ENCODE measurements at places on chromosomes 2 and 18. TPM values are rescaled to one million over a fixed set of nuclear protein-coding genes. Genes with fewer than 3 reads are reported as not detected.

GRCh38 chr2:111666160-111666559, 217.8 kb downstream of the ANAPC1 start:
- no peaks in the 10 kb centered on the region for H3K36me3 ChIP-seq
- H3K4me1 ChIP-seq, result peaks cover 11% of the 10 kb centered on the region
- DNase-seq, result no peak
- H3K27me3 ChIP-seq, result no peaks in the 10 kb centered on the region
- H3K27ac ChIP-seq, result no peak overlapping the region

DNA sequence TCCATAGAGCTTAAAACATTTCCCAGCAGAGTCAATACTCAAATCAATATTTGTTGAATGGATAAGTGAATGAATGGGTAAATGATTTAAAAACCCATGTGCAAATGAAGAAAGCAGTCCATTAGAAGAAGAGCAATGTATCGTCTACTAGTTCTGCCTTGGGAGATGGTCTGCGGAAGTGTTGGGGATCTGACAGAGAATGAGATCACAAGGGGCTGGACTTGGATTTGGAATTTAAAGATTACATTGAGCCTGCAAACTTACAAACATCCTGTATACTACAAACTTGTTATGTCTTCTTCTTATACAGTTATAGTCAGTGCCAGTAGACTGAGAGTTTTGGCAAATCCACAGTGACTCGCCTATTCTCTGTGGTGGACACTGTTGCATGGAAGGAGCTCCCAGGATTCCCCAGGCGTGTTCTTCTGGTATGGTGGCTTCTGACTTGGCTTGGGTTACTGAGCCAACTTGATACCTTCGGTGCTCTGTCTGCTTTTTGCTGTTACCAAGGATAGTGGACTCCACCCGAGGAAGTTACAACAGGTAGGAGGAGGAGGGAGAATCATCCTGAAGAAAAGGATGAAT, 163.3 kb upstream of the SERPINE2 start:
- H3K4me1 ChIP-seq, result no peaks in the 10 kb centered on the region
- no peaks in the 10 kb centered on the region for H3K36me3 ChIP-seq
- H3K27ac ChIP-seq, result no peak overlapping the region

DNA sequence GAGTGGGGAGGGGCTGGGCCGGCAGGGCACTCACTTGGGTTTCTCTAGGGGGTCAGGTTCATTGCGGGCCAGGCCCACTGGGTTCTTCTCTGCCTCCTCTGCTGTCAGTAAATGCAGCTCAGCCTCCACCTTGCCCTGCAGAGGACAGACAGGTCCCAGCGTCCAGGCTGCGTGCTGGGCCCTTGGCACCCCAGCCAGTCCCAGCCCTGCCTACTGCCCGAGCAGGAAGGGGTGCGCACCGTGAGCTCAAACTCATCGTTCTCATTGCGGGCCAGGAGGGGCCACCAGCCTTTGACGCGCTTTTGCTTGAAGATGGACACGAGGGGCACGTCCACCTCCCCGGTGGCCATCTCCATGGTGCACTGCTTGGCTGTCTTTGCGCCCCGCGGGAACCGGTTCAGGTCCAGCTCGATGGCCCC, 17.3 kb downstream of the OTOF start:
- H3K4me3 ChIP-seq, result no peak overlapping the region
- H3K27me3 ChIP-seq, result no peaks in the 10 kb centered on the region
- H3K36me3 ChIP-seq, result no peaks in the 10 kb centered on the region
- no peak overlapping the region for H3K27ac ChIP-seq

GRCh38 chr18:25180973-25181548, 170.9 kb downstream of the ZNF521 start:
- DNase-seq, result no peak
- no peaks in the 10 kb centered on the region for H3K27me3 ChIP-seq
- H3K27ac ChIP-seq, result no peak overlapping the region

DNA sequence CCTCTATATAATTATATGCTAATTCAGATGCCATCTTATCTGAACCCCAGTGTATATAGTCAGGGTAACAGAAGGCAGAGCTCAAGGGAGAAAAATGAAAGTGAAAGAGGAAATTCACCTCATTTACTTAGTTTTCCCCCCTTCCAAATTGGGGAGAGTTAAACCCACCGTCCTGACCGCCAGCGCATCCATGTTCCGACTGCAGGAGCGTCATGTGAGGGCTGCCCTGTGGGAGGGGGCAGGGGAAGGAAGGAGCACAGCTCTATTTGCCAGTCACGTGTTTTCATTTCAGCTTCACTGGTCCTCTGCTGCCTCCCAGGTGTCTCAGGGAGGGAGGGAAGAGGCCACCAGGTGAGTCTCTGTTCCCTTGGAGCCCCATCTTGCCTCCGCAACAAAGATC, 13.2 kb downstream of the CNNM4 start:
- H3K36me3 ChIP-seq, result no peaks in the 10 kb centered on the region
- no peak for DNase-seq

DNA sequence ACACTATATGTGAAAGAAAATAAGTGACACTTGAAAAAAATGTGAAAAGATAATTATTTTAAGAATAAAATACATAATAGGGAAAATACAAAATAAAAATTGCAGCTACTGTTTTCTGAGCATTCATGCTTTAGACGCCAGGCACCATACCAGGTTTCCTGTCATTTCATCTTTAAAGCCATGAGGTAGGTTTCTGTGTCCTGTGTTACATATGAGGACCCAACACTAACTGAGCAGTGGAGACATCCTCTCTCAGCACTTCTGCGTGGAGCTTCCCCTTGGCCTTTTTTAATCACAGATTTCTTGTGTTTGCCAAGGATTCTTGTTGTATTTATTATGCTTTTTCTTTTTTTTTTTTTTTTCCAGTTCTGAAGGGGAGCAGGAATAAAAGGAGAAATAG, 117.3 kb downstream of the FAM117B start:
- no peak overlapping the region for H3K4me3 ChIP-seq
- H3K27ac ChIP-seq, result no peak overlapping the region
- no peak for DNase-seq
- no peaks in the 10 kb centered on the region for H3K27me3 ChIP-seq

GRCh38 chr2:163757814-163758213, 22.0 kb upstream of the FIGN start:
- no peaks in the 10 kb centered on the region for H3K4me1 ChIP-seq
- H3K4me3 ChIP-seq, result no peak overlapping the region
- no peak overlapping the region for H3K27ac ChIP-seq
- no peaks in the 10 kb centered on the region for H3K27me3 ChIP-seq
- DNase-seq, result no peak
- H3K36me3 ChIP-seq, result no peaks in the 10 kb centered on the region

GRCh38 chr18:4755848-4756247, 300.7 kb upstream of the DLGAP1 start:
- H3K36me3 ChIP-seq, result no peaks in the 10 kb centered on the region
- H3K27ac ChIP-seq, result no peak overlapping the region
- no peaks in the 10 kb centered on the region for H3K4me1 ChIP-seq
- H3K4me3 ChIP-seq, result no peak overlapping the region

- H3K4me3 ChIP-seq, result no peak overlapping the region
- H3K4me1 ChIP-seq, result no peaks in the 10 kb centered on the region
- no peaks in the 10 kb centered on the region for H3K36me3 ChIP-seq
- H3K27ac ChIP-seq, result no peak overlapping the region
Observed at GRCh38 chr2:47641366-47641765, 141.6 kb upstream of the MSH6 start.

DNA sequence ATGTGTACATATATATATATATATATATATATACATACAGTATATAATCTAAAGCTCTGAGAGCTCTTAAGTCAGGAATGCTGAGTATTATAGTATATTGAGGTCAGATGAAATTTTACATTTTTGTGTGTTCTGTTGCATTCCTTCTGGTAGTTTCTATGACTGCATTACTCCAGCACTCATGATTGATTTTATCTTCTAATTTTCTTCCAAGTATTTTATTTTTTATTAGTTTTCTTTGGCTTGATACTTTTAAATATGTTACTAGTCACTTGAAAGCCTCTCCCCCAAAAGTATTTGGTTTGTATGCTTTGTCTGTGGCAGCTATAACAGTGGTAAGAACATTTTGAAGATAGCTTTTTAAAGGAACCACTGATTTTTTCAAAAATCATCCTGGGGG, 25.0 kb downstream of the METTL21A start:
- H3K4me3 ChIP-seq, result no peak overlapping the region
- peaks cover 17% of the 10 kb centered on the region for H3K36me3 ChIP-seq
- H3K27me3 ChIP-seq, result no peaks in the 10 kb centered on the region

DNA sequence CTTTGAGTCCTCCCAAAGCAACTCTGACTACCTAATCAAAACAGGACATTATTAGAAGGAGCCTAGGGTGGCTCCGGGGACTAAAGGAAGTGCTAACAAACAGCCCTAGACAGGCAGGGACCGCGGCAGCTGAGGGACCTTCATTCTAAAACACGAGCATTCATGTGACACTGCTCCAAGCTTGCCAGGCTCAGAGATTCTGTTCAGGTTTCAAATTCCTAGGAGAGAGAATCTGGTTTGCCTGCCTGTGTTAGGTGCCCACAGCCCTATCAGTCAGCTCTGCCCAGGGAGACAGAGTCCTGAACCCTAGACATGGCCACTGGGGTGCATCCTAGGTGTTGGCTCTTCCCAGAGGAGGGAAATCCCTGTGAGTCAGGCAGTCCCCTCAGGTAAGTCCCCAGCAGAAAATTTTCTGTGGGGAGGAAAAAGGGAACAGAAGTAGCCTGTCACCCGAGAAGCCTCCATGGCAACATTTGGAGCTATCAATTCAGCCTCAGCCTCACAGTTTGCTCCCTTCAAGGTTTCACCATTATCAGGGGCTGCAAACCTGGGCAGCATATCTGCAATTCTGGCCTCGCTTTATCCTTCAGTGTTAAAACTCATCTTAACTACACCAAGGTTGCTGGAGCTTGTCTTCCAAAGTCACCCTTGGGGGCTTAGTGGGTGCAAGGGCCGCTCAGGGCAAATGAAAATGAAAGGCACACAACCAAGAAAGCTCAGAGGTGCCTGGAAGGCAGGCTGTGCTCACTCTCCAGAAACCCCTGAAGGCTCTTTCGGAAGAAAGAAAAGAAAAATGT, 28.6 kb downstream of the PCBP1 start:
- peaks cover 51% of the 10 kb centered on the region for H3K4me1 ChIP-seq
- H3K36me3 ChIP-seq, result no peaks in the 10 kb centered on the region
- H3K27ac ChIP-seq, result peak overlapping the region; percentile 88
- no peak for DNase-seq

- no peaks in the 10 kb centered on the region for H3K27me3 ChIP-seq
- H3K36me3 ChIP-seq, result no peaks in the 10 kb centered on the region
Observed at GRCh38 chr2:161552015-161552414, 72.2 kb upstream of the SLC4A10 start.

GRCh38 chr2:121257480-121257840, 27.5 kb downstream of the TFCP2L1 start:
- H3K4me3 ChIP-seq, result no peak overlapping the region
- no peaks in the 10 kb centered on the region for H3K4me1 ChIP-seq
- no peaks in the 10 kb centered on the region for H3K36me3 ChIP-seq
- DNase-seq, result no peak

DNA sequence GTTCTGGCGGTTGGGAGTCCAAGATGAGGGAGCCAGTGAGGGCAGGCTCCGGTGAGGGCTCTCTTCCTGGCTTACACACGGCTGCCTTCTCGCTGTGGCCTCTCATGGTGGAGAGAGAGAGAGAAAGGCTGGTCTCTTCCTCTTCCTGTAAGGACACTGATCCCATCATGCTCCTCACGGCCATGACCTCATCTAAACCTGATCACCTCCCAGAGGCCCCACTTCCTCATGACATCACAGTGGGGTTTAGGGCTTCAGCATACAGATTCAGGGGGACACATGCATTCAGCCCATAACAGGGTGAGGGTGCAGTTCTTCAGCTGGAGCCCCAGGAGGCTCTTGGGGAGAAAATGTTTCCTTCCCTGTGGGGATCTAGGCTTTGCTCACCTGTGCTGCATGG, 29.2 kb downstream of the AGAP1 start:
- H3K4me3 ChIP-seq, result no peak overlapping the region
- H3K27ac ChIP-seq, result no peak overlapping the region
- no peaks in the 10 kb centered on the region for H3K4me1 ChIP-seq

GRCh38 chr2:165660361-165660760, 133.7 kb downstream of the GALNT3 start:
- no peaks in the 10 kb centered on the region for H3K36me3 ChIP-seq
- H3K4me3 ChIP-seq, result no peak overlapping the region
- no peak for DNase-seq

DNA sequence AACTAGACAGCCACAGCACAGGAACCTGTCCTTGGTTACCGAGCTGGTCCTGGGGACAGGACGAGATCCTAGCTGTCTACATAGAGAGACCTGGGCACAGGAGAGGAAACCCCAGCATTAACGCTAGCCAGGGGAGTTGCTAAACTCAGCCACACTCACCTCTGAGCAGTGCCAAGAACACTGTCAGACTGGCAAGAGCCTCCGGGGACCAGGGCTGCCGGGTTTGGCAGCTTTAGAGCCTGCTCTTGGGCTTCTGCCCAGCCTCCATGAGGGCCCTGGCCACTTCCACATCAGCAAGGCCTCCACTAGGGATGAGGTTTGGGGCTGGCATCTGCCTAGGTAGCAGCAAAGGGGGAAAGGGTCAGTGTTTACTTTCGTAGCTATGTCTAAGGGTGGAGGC, 6.7 kb downstream of the TMBIM1 start:
- H3K36me3 ChIP-seq, result peaks cover 5% of the 10 kb centered on the region
- H3K4me1 ChIP-seq, result peaks cover 44% of the 10 kb centered on the region
- H3K27ac ChIP-seq, result peak overlapping the region; percentile 95
- no peaks in the 10 kb centered on the region for H3K27me3 ChIP-seq
- no peak for DNase-seq
- peak overlapping the region; percentile 64 for H3K4me3 ChIP-seq

- DNase-seq, result no peak
- no peaks in the 10 kb centered on the region for H3K4me1 ChIP-seq
- no peak overlapping the region for H3K4me3 ChIP-seq
Observed at GRCh38 chr2:65681503-65681902, 249.1 kb upstream of the SPRED2 start.

- no peaks in the 10 kb centered on the region for H3K27me3 ChIP-seq
- no peak overlapping the region for H3K4me3 ChIP-seq
- no peak overlapping the region for H3K27ac ChIP-seq
- H3K36me3 ChIP-seq, result no peaks in the 10 kb centered on the region
- no peak for DNase-seq
- H3K4me1 ChIP-seq, result peaks cover 8% of the 10 kb centered on the region
Observed at GRCh38 chr2:201223089-201224073, 37.0 kb upstream of the CASP8 start.

MAB21L4 gene
- not detected for total RNA-seq

DCDC2C gene
- total RNA-seq, result not detected

ETAA1 gene
- total RNA-seq, result 11.7 TPM

SLC5A7 gene
- not detected for total RNA-seq

OR6B2 gene
- not detected for total RNA-seq

TSPYL6 gene
- total RNA-seq, result not detected

ANKRD62 gene
- not detected for total RNA-seq

MOCOS gene
- total RNA-seq, result 0.38 TPM

OSBPL1A gene
- 0.27 TPM for total RNA-seq

SULT1C2 gene
- 0.05 TPM for total RNA-seq

GAL3ST2 gene
- total RNA-seq, result 0.48 TPM

STARD6 gene
- total RNA-seq, result 0.33 TPM
